ENCODE measurements at places on chromosomes 1 and 21.
A peak's percentile ranks its signal among the peaks of the same experiment; 100 is the strongest.

GRCh38 chr1:53090227-53091147 lies 28.5 kb downstream of the PODN start:
- DNase-seq, result no peak

GRCh38 chr1:70057500-70057899 lies 147.9 kb downstream of the LRRC40 start:
- no peak for DNase-seq

- DNase-seq, result no peak
Measured at GRCh38 chr1:43434256-43434655, 19.5 kb downstream of the HYI start.

DNA sequence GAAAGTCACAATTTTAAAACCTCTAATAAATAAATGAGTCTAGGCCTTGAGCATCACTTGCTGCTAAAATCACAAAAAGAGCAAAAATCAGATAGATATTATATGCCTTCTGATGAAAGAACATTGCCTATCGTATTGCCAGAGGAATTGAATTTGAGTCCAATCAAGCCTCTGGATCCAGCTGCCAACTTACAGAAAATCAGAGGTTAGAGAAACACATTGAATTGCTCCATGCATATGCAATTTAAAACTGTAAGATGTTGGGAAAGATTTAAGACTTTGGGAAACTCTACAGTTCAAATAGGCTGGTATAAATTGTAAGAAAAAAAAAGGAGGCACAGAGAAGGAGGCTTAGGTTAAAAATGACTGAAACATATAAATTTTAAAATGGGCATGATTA lies 93.5 kb downstream of the TM2D1 start:
- no peak for DNase-seq

DNA sequence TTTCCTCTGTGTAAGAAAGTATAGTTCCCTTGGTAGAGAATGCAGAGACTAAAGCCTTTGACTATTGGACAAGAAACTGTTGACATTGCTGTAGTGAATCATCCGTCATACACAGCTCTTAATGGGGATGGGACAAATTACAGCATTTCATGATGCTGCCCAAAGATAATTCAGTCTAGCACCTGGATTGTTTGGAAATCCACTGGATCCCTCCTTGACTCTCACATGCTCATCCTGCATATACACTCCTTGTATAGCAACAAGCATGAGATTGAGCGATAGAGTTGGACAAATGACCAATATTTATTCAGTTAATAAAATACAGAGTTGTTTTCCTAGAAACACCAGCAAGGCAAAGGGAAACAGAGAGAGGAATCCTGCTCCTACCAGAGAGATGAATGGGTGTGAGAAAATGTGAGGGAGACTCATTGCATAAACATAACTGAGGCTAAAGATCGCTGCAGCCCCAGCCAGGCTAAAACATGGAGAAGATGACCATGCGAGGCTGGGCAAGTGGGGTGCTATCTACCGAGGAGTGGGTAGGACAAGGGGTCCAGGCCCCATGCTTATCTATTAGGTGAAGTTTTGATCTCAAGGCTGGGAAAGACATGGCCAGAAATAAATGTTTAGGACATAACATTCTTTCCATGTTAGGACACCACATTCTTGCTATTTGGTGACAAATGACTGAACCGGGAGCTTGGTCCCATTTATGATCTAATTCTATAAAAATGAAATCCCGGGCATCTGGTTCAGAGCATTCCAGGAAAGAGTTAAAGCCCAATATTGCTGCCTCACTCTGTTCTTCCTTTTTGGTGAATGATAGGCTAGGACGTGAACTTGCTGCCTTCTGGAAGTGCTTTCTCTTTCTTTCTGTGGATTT lies 153.2 kb downstream of the TGFB2 start:
- DNase-seq, result no peak

DNA sequence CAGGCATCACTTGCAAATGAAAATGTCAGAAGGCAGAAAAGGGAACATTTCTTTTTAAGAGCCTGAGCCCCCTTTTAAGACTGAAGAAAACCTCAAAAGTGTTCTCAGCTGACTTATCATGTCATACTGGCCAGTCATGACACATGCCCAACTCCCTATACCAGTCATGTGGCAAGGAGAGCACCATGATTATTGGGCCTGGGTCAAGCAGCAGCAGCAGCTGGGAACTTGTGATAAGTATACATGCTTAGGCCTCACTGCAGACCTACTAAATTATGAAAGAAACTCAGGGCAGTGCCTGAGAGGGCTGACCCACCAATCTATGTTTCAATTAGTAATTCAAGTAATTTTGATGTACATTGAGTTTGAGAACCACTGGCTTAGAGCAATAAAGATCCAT lies 8.6 kb downstream of the RO60 start:
- DNase-seq, result no peak

DNA sequence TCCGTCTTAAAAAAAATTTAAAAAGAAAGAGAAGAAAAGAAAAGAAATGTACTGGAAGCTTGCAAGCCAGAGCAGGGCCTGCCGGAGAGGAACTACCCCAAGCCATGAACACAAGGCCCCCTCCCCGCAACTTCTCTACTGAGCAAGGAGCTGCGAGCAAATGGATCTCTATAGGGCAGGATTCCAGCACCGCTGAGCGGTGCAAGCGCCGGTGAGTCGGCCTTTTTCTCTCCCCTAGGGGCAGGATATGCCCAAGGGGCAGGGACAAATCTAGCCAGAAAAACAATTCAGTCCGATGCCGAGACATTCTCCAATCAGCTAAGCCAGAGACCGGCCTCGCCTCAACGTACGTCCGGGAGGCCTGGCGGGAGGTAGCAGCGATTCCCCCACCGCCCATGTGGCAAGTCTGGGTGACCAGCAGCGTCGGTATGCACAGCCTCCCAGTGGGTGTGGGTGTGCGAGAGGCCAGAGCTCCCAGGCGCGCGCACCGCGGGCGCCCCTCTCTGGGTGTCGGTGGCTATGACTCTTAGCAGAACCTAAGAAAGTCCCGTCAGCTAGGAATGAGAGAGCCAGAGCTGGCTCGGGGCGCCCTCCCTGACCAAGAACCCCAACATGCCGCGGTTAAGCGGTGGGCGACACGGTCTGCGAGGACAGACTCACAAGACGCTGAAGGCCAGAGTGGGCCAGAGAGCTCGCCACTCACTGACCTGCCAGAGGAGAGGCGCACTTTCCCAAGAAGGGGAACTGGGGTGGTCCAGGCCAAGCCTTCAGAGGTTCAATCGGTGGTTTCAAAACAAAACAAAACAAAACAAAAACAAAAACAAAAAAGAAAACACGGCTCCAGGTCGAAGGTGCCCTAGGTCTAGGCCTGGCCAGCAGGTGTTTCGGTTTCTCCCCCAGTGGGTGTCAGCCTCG lies 1.9 kb downstream of the CSMD2 start:
- DNase-seq, result peak; percentile 76

GRCh38 chr21:41636636-41637630 lies 129.0 kb upstream of the TMPRSS2 start:
- no peak for DNase-seq
